Kasumi-1 (cell line): ENCODE measurements at places on chromosomes 16 and 17.
A peak's percentile ranks its signal among the peaks of the same experiment; 100 is the strongest.

- DNase-seq = no peak
These were observed 20.4 kb upstream of the NUP93 start for GRCh38 chr16:56709443-56710040.

- no peak for DNase-seq
These were observed 151.5 kb downstream of the LGALS9B start for GRCh38 chr17:20315821-20316220.

DNA sequence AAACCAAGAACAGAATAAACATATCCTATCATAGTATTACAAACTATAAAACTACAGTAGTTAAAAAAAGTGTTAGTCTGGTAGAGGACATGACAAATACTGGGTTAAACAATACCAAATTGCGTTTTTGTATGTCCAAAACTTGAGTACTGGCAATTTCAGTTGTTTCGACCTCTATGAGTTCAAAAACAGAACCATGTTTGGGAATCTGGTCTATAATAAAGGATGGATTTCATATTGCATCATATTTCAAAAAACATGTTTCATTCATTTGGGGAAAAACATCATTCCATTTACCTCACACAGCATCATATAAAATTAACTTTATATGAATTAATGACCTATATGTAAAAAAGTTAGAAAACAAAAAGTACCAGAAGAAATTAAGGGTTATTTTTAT lies 81.8 kb downstream of the TRIM37 start:
- no peak for DNase-seq

DNA sequence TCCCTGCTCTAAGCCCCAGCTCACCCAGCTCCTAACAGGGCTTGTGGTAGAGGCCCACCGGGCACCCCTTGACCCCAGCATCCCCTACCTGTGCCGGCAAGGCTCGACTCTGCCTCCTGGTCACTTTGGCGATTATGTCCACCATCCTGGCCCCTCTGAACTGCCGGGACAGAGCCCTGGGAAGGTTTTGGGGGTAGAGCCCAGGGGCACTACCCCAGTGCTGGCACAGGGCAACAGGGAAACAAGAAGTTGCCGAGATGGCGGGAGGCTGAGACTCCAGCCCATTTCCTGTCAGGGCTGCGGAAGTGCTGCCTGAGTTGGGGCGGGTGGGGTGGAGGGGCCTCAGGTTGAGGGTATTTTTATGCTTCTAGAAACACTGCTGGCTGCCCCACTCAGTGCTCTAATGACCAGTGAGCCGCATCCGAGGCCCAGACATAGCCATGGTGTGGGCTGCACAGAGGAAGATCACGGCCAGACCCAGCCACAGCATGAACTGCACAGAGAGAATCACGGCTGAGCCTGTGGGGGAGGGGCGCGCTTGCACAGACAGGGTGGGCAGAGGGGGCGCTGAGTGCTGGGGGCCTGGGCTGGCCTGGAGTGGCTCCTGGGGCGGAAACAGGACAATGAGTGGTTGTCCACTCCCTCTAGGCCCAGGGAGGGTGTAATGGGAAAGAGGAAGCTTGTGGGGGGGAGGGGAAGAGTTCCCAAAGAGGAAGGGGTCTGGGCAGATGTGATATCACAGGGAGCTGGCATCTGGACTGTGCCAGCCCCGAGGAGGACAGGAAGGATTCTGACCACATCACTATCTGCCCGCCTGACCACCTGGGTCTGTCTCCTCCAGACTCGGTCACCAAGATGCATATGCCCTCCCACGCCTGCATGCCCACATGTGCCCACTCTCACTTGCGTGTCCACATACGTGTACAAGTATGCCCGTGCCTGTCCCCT lies 22.3 kb downstream of the ARHGAP27 start:
- DNase-seq = peak; percentile 45

GRCh38 chr16:13439766-13440165 lies 480.2 kb upstream of the ERCC4 start:
- DNase-seq = no peak

DNA sequence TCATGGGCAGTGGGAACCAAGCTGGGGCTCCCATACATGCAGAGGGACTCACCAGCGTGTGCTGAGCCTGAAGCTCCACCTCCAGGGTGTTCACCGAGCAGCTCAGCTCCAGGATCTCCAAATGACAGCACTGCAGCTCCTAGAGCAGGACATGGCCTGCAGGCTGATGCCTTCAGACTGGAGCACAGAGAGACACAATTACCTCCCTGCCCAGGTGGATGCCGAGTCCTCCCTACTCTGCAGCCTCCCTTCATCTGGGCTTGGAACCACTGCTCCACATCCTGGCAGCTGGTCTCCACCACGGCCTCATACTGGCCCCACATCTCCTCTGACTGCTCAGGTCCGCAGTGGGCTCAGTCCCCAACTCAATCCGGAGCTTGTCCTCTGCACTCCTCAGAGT lies 8.2 kb upstream of the KRT38 start:
- no peak for DNase-seq

DNA sequence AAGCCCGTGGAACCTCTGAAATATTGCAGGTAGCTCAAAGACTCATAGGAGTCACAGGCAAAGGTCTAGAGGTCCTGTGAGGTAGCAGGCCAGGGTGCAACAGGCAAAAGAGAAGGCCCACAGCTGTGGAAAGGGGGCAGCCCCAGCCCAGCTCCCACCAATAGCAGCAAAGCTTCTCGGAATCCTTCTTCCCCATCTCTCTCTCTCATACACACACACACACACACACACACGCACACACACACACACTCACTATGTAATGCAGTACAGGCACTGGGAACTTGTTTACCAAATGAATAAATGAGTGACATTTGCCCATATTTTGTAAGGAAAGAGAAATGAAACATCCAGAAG lies 16.8 kb upstream of the SUPT4H1 start:
- DNase-seq = no peak

GRCh38 chr16:26281381-26282110 lies 589.8 kb downstream of the HS3ST4 start:
- DNase-seq = no peak

DNA sequence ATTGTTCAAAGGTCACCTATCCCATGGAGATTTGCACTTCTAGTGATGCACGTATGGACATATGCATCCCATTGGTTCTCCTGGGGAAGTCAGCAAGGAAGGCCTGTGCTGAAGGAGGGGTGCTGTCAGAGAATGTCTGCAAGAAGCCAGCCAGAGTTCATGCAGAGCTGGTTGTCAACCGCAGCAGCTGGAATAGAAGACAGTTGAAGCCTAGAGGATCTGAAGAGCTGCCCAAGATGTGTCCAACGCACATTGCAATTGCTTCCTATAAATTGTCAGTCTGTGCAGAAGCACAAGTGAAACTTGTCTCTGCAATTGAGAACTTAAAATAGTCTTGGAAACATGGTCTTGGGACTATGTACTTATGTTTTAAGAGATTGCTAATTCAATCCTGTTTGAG lies 82.1 kb upstream of the CNTNAP4 start:
- DNase-seq = no peak
